H7 (cell line): ENCODE measurements at places on chromosomes 16 and 17. TPM values are rescaled to one million over a fixed set of nuclear protein-coding genes. Genes with fewer than 3 reads are reported as not detected.

- no peak for DNase-seq
Observed at GRCh38 chr17:28390563-28390962, 15.4 kb downstream of the SLC46A1 start.

- DNase-seq: no peak
Observed at GRCh38 chr16:62568926-62569325, 532.7 kb upstream of the CDH8 start.

The KCTD19 gene
- 0.89 and 2.1 TPM in 2 replicates for total RNA-seq

The KRTAP9-4 gene
- not detected in 2 replicates for total RNA-seq
